ENCODE measurements at places on chromosomes 3 and 15. TPM values are rescaled to one million over a fixed set of nuclear protein-coding genes. Genes with fewer than 3 reads are reported as not detected.

DNA sequence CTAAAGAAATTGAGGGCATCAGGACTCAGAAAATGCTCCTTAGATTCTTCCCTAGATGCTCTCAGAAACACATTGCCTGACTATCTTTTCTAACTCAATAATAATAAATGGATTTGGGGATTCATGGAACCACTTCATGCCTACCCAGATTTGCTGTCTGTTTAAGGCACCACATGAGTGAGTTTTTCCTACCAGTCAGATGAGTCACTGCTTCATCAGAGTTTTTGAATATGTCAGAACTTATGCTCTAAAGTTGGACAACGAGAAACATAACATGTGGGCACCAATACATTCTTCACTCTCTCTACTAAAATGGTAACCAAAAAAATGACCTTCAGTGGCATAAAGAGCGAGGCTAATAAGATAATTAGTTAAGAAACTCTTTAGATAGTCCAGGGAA is 1135.1 kb downstream of the TUSC7 start:
- no peak for DNase-seq

DNA sequence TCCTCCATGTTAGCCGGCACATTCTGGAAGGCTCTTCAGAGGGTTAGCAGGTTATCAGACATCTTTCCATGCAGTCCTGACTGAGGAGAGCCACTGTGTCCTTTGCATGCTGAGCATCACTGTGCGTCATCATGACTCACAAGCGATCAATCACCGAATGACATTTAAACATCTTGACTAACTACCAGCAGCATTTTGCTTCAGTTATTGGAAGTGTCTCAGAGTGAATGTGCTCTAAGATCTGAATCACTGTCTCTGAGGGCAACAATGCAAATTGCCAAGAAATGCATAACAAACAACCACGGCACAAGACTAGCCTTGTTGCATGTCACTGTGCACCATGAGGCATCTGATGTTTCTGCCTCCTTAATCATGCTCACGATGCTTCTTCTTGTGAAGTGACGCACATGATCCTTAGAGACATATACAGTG is 18.3 kb upstream of the ATP8B4 start:
- DNase-seq = peak; percentile 69

Gene UROC1
- not detected for total RNA-seq

DNA sequence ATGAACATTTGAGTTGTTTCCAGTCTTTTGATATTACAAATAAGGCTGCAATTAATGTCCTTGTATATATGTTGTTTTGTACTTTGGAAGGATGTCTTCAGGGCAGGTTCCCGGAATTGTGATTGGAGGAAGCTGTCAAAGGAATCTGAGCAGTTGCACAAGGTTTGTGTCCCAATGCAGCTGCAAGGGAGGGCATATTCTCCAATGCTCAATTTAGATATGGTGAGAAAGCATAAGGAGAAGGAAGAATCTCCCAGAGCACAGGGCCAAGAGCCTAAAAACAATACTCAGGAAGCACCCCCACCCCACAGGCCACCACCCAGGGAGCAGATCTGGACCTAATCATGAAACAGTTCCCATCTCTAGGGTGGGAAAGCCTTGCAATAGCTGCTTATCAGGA is 228.0 kb upstream of the LRRFIP2 start:
- DNase-seq = no peak

Gene TMEM207
- total RNA-seq = not detected

Gene SCN11A
- not detected for total RNA-seq

Gene GCSAM
- 0.08 TPM for total RNA-seq

- no peak for DNase-seq
Observed at GRCh38 chr3:141412087-141412935, 44.0 kb downstream of the ZBTB38 start.

- no peak for DNase-seq
Observed at GRCh38 chr15:78342021-78342420, 1.9 kb downstream of the CRABP1 start.

- DNase-seq = peak; percentile 24
Observed at GRCh38 chr3:104102386-104102785, 1264.3 kb upstream of the ALCAM start.

Gene REC114
- total RNA-seq = not detected

GRCh38 chr3:8841472-8841871 is 72.1 kb upstream of the OXTR start:
- DNase-seq = no peak

DNA sequence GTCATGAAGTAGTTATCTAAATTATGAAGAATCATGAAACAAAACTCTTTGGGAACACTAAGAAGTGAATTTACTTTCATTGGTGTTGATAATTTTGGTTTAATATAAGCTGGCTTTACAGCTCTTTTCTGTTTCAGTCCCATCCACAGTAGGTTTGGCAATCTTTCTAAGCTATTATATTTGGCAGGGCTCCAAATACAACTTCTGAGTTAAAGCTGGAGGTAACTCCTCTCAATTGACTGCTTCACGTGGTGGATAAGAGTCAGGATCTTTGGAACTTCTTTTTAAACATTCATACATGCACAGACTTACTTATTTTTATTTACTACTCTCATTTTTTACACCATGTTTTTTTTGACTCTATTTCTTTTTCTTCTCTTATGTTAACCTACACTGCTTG is 106.5 kb upstream of the EPHA3 start:
- DNase-seq = no peak

Gene RAB6B
- 49.2 TPM for total RNA-seq

Gene TM4SF1
- 1,063 TPM for total RNA-seq

DNA sequence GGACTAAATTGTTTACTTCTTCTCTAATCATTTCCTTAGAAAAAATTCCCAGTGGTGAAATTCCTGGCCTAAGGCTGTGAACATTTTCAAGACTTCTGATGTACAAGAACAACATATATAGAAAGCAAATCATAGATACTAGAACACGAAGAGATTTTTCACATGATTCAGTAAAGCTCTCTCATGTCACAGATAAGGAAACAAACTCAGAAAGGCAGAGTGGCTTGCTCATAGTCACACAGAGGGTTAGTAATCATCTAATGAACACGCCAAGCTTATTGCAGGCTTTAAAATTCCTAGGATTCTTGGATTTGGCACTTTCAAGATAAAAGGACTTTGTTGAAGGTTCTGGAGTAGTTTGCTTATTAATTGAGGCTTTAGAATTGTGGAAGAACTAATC is 26.2 kb downstream of the CRTAP start:
- DNase-seq = no peak

Gene ONECUT1
- 0.18 TPM for total RNA-seq

DNA sequence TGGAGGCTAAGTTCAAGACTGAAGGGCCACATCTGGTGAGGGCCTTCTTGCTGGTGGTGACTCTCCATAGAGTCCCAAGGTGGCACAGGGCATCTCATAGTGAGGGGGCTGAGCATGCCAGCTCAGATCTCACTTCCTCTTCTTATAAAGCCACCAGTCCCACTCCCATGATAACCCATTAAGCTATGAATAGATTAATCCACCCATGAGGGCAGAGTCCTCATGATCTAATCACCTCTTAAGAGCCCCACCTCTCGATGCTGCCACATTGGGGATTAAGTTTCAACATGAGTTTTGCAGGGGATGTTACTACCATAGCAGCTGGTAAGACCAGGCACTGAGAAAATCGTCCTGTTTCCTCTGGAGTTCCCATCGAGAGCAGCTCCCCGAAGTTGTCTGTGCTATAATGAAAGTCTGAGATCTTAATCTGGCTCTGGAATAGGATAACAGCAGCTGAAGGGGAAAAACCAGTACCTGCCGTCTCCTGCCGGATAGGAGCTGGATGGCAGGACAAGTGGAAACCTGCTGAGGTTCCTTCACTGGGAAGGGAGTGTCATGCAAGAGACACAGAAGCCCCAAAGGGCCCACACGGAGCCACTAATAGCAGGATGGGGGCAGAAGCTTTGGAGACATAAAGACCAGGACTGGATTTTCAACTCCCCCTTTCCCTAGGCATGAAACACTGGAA is 79.5 kb upstream of the EPHB3 start:
- DNase-seq = no peak

DNA sequence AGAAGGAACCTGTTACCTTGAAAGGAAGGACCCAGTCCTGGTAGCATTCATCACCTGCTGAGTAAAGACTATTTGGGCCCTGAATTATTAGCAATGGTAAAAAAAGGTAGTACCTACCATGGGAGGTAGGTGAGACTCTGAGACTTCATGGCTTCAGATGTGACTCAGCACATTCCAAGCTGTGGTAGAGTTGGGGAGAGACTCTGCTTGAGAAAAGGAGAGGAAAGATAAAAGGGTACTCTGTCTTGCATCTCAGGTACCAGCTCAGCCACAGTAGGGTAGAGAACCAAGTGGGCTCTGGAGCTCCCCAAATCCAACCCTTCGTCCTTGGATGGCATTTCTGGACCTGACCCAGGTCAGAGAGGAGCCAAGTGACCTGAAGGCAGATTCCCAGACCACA is 430.4 kb downstream of the TBL1XR1 start:
- no peak for DNase-seq

Gene THSD4
- 65.4 TPM for total RNA-seq

GRCh38 chr15:73026511-73027054 is 25.7 kb upstream of the NEO1 start:
- DNase-seq = no peak

GRCh38 chr3:41031401-41031800 is 167.9 kb upstream of the CTNNB1 start:
- no peak for DNase-seq

- no peak for DNase-seq
Observed at GRCh38 chr3:104044002-104044401, 1322.7 kb upstream of the ALCAM start.

- DNase-seq = no peak
Observed at GRCh38 chr3:166211451-166211850, 374.2 kb upstream of the BCHE start.

- no peak for DNase-seq
Observed at GRCh38 chr15:74584779-74585178, 30.9 kb upstream of the CLK3 start.

DNA sequence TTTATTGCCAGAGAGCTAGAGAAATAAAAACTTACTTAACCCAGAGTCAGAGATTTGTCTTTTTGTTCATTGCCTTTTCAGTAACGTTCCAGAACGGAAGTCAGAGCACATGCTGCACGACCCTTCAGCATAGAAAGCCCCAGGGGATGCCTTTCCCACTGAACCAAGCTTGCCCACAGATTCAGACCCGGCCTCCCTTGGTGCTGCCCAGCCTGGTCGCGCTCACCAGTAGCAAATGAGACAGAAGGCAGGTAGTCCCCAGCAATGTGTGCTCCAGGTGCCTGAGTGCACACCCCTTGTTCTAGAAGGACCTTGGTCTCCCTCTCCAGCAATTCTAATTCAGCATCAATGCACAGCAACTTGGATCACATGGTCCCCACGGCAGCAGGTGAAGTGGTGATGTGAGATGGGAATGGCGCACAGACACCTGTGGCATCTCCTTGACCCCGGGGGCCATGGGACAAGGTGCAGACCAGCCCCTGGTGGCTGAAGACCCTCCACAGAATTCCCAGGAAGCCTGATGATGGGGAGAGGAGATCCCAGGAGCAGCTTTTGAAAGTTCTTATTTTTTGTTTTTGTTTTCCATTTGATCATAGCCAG is 91.8 kb upstream of the IQSEC1 start:
- no peak for DNase-seq

Gene NISCH
- 63.4 TPM for total RNA-seq

DNA sequence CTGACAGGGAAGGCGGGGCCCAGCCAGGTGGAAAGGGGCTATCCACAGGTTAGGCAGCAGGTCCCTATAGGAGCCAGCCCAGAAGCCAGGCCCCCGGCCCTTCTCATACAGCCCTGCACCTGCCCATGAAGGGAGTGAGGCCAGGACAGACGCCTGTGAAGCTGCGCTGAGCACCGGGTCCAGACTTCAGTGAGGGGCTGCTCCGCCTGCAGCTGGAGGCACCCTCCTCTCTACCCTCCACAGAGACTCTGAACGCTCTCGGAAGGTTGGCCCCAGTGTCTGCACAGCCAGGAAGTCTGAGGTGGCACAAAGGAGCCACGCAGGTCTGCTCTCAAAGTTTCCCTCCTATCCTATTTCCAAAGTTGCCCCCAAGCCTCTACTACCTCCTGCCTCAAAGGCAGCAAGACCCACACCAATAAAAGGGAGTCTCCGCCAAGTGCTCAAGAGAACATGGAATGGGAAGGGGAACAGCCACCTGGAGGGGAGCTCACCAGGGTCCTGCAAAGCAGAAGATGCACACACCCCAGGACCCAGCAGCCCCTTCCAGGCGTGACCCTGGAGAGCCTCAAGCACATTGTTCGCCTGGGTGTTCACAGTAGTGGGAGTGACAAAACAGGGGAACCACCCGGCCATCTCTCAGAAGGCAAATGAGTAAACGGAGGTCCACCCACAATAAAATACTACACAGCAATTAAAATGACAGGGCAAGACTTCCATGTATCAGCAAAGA is 19.5 kb downstream of the XXYLT1 start:
- DNase-seq = no peak

Gene ZNF502
- total RNA-seq = not detected
